Stimulated activated CD4-positive, alpha-beta T cell treated with anti-CD3 and anti-CD28 coated beads, Interleukin-15, amount 100 ng/mL, for 1 hour (primary cell): ENCODE measurements at places on chromosomes 2 and 18.

GRCh38 chr2:46471-47345 lies at the start of gene FAM110C:
Gene FAM110C (minus strand): TSS chr2:46505. CDS start chr2:46385, 120 bp downstream.
- DNase-seq, result peak; percentile 28

- DNase-seq, result no peak
These were observed 853.9 kb downstream of the DCC start for GRCh38 chr18:53193870-53194269.

- no peak for DNase-seq
These were observed 16.7 kb upstream of the ADI1 start for GRCh38 chr2:3535794-3536681.

DNA sequence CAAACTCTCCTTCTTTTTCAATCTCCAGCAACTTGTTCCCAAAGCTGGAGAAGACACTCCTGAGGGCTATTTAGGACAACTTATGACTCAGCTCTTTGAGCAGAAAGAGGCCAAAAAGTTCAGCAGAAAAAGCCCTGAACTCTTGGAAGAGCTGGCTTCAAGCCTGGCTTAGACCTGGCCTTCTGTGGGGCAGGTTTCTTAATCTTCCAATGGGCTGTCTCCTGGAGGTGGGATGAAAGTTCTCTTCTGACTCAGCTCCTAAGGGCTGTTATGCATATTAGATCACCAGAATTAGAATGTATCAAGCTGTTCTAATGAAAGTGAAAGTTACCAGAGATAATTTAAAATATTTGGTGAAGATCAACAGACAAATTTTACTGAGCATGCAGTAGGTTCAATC lies 129.4 kb downstream of the RAD51AP2 start:
- DNase-seq, result no peak

GRCh38 chr2:207546822-207547221 lies 17.1 kb downstream of the CREB1 start:
- DNase-seq, result no peak

DNA sequence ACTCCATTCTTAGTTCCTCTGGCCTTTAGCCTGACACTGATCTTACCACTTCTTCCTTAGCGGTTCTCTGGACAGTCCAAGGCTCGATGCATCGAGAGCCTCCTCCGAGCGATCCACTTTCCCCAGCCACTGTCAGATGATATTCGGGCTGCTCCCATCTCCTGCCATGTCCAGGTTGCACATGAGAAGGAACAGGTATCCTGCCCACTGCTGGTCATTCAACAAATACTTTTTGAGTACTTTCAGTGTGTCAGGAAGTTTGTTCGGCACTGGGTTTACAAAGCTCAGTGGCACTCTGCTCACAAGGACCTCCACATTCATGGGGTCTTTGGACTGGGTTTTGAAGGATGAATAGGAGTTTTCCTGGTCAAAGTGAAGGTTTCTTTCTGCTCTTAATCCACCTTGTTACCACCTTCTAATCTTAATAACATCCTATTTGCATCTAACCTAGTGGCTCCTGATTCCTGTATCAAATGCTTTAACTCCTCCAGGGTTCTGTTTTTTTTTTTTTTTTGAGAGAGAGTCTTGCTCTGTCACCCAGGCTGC lies 25.8 kb downstream of the GCKR start:
- no peak for DNase-seq

DNA sequence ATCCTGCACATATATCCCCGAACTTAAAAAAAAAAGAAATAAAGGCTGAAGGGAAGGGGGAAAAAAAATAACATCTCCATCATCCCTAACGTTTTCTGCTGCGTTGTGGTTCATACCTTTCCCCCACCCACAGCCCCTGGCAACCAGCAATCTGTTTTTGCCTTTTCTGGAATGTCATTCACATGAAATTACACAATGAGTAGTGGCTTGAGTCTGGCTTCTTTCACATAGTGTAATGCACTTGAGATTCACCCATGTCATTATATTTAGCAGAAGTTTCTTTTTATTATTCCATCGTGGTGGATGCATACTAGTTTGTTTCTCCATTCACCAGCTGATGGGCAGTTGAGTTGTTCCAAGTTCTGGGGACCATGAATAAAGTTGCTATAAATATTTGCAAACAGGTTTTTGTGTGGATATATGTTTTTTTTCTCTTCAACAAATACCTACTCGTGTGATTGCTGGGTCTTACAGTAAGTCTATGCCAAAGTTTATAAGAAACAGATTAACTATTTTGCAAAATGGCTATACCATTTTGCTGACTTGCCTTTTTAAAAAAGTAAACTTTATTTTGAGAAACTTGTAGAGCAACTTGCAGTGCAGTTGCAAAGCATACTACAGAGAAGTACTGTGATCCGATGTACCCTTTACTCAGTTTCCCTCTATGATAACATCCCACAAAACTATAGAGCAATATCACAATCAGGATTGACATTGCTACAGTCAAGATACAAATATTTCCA lies 322.5 kb downstream of the LPIN1 start:
- no peak for DNase-seq

DNA sequence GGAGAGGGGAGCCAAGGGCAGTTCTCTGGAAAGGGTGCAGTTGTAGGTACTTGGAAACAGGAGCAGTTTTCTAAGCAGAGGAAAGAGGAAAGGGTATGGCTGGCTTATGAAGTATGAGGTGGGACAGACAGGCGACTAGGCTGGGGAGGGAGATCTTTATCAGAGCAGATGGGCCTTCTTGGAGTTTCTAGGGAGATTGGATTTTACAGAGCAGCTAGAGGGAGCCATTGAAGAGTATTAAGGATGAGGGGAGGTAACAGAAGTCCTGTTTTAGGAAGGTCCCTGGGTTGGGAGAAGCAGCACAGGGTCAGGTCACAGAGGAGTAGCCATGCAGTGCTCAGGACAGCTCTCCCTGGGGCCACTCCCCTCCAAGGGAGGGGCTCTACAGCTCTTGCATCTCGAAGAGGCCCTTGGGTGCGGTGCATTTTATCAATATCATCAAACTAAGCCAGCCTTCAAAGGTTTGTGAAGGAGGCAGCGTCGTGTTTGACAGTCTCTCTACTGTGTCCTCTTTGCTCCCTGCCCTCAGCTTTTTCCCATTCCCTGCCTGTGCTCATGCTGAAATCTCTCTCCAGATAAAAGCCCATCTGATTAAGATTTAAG lies 154.3 kb downstream of the SETBP1 start:
- DNase-seq, result no peak

DNA sequence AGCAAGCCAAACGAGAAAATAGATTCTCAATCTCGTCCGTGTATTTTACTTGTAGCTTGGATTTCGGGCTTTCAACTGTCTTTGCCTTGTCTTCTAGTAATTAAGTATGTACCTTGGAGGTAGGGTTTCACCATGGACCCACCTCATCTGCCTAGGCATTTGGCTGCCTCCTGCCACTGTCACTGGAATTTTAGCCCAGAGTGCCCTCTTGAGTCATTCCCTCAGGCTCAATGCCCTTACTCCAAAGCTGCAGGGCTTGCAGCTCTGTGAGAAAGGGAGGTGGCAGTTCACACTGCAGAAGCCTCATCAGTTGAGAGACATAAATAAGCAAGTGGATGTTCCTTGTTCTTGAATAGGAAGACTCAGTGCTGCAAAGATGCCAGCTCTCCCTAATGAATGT lies 89.6 kb downstream of the VSNL1 start:
- DNase-seq, result no peak

GRCh38 chr18:49339146-49339545 lies 121.3 kb downstream of the DYM start:
- no peak for DNase-seq

DNA sequence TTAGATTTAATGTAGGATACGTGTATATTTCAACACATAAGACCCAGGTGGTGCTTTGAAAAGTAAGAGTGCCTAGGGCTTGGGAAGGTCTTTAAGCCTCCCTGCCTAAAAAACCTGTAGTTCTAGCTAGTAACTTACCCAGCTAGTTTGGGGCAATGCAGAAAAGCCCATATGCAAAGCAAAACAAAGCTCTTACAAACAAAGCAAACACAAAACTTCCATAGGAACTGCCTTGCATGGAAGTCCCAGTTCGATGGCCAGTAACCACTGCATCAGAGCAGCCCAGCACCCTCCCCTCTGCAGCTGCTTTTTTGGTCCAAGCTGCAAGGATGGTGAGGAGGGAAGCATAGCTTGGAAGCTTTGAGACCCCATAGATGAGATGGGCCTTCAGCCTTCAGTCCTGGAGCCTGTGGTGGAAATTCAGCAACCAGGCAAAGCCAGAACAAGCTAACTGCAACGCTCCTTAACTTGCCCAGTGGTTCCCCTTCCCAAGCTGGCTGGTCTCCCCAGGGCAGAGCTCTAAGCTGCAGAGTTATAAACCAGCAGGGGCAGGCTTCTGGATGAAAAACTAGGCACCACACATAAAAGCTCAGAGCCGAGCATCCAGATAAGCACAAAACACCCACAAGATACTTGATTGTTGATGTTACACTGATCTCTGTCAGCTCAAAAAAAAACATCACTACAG lies 16.2 kb downstream of the C2orf76 start:
- DNase-seq, result no peak

- DNase-seq, result no peak
These were observed 15.7 kb downstream of the KIAA2012 start for GRCh38 chr2:202088777-202089176.

GRCh38 chr2:68031542-68032160 lies 31.2 kb downstream of the C1D start:
- DNase-seq, result no peak

DNA sequence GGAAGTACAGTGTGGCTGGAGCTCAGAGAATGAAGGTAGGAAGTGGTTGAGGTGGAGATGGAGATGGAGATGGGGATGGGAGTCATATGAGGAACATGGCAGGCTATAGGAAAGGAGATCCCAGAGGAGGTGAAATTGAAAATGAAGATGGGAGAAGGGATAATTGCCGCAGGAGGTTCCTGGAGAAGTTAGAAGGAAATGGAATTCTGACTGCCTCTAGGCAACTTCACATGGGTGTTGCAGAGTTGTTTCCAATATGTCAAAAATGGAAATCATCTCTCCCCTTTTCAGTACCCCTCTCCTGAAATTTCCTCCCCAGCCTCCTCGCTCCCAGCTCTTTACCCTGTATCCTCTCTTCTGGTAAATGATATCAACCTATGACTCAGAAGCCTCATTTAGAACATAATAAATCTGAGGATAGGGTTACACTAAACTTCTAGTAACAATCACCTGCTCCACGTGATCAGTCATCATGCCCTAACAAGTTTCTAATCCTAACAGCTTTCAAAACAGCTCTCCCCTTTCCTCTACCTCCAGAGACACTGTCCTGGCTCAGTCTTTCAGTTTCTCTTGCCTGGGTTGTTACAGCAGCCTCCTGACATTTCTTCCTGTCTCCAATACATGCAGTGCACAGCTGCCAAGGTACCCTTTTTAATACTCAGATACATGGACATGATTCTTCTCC lies 201.9 kb upstream of the RBMS1 start:
- DNase-seq, result no peak

GRCh38 chr2:30265052-30266015 lies 34.0 kb downstream of the LBH start:
- DNase-seq, result no peak

GRCh38 chr2:3956406-3956805 lies 253.0 kb downstream of the DCDC2C start:
- DNase-seq, result no peak

- no peak for DNase-seq
These were observed 194.1 kb downstream of the SS18 start for GRCh38 chr18:25896178-25896780.

DNA sequence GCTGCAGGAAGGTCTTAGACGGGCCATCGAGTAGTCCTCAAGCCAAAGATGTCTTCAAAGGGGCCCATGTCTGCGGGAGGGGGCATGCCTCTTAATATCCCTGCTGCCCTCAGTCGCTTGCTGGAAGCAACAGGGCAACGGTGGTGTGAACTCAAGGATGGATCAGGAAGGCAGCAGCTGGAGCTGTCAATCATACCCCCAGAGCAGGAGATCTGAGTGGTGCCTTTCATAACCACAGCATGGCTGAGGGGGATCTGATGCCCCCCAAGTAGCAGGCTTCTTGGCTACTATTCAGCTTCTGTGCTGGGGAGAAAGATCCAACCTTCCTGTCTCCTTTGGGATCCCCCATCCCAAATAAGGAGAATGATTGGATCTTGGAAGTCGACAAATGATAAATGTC lies 46.4 kb downstream of the INSIG2 start:
- no peak for DNase-seq

- no peak for DNase-seq
These were observed 16.6 kb downstream of the SLC9A4 start for GRCh38 chr2:102489646-102490045.

DNA sequence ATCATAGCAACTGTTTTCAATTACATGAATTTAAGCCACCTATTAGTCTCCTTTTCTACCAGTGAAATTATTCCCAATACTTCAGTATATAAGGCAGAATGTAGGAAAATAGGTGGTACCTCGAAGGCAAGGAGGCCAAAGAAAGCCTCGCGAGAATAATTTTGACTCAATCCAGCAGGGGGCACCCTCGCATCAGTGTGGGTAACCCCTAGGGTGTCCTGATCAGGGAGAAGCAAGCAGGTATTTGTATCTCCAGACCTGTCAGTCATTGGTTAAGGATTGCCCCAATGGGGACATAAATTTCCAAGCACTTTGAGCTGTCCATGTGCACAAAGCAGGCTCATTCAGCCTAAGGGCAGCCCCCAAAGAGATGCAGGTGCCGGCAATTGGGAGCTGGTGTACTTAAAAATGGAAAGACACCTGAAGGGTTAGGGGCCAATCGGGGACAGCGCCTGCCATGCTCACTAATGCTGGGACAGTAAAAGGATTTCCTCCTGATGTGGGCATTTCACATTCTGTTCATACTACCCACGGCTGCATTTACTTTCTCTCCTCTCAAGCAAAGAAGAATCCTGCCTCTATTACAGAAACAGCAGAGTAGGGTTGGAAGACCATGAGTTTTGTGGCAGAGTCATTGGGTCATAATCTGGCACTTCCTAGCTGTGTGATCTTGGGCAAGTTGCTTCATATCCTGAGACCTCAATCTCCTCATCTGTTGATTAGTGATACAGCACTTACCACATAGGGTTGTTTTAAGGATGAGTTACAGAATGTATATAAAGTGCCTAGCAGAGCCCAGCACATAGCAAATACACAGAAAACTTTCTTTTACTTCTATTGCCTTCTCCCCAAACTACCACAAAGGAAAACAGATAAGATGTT lies 136.1 kb downstream of the ICOS start:
- peak; percentile 57 for DNase-seq

GRCh38 chr2:105904938-105905337 lies 160.2 kb downstream of the NCK2 start:
- DNase-seq, result no peak

DNA sequence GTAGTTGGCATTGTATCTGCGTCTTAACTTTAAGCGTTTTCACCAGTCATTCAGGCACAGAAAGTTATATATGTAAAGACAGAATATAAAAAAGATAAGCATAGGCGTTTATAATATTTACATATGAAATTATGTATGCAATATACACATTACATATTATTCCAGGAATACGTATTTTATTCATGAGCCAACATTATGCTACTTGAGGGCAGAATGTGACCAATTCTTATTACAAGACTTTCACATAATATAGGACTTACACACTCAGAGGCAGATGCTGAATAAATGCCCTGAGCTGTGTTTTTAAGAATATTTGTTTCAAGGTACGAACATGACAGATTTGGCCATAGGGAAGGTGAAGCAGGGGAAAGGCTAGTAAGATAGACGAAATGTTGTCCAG lies 874.7 kb downstream of the NRXN1 start:
- DNase-seq, result no peak
